ENCODE measurements at places on chromosomes 1 and 21.
A peak's percentile ranks its signal among the peaks of the same experiment; 100 is the strongest.

DNA sequence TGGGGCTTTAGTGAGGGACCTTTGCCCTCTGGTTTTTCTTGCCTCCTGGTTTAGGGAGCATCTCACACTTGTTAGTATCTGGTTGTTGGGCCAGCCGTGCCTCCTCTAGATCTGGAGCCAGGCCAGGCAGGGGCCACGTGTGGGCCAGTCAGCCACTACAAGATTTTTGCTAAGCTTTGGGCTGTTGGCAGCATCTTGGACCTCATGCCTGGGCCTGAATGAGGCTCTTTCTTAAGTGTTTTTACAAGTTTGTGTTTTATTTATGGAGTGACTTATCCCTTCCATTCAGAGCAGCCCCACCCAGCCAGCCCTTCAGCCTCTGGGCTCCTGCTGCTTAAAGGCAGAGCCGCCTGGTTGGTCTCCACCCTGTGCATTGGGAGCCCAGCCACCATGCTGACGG lies 1.6 kb upstream of the SH3BGRL3 start:
- peak; percentile 65 for DNase-seq

GRCh38 chr1:1958071-1958541 lies 39.0 kb upstream of the TMEM52 start:
- DNase-seq: no peak

DNA sequence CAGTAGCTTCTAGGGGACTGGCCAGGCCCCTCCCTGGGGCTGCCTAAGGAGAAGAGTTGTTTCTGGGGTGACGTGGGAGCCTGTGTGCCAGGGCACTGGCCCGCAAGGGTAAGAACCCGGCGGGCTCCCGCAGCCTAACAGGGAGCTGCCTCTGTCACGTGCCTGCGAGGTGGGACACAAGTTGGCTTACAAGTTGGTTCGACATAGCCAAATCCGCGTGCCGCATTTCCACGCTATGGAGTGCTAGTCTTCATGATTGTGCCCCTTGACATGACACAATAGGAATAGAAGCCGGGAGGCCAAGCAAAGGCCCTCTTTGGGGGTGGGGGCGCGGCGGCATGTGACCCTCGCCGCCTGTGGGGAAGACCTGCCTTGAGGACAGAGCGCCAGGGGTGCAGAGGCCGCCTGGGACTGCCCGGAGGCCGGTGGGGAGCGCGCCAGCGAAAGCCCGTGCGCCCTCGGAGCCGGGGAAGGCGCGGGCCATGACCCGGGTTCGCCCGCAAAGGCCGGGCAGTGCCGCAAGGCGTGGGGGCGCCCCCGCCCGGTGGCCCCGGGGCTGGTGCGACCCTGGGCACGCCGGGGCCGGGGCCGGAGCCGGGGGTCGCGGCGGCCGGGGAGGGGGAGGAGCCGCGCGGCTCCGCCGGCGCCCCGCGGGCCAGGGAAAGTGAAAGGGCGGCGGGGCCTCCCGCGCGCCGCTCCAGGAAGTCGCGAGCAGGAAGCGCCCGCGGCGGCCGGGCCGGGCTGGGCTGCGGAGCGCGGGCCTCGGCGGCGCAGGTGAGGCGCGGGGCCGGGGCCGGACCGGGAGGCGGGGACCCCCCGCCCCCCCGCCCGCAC lies at the start of gene SLC37A1:
TSS of gene SLC37A1 (plus strand) at position 702 of the 834 bp plus-strand sequence. CDS start 4,603 bp downstream, outside the sequence.
- DNase-seq: no peak

DNA sequence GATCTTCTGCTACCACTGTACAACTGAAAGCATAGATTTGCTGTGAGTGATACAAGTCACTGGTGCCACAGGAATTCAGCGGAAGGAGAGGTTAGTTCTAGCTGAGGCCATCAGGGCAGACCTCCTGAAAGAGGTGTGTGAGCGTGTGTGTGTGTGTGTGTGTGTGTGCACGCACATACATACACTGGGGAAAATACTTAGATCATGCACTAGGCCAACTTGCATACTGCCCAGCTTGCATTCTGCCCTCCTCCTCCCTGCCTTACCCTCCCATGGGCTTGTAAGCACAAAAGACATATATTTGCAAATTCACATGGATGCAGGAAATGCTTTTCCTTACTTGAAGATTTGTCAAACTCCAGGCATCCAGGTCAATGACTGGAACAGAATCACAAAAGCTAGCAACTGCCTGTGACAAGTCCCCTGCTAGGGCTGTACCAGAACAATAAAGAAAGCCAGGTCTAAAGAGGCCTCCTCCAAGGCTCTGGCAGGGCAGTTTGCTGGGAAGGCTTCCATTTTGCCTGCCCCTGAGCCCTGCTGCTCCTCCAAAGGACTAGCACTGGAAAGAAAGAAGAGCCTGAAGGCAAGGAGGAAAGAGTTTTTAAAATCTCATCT lies 23.2 kb downstream of the PLEKHA6 start:
- no peak for DNase-seq

GRCh38 chr21:38861989-38862683 lies 56.4 kb downstream of the ETS2 start:
- no peak for DNase-seq

GRCh38 chr1:111213412-111213811 lies 13.0 kb upstream of the DENND2D start:
- DNase-seq: no peak

DNA sequence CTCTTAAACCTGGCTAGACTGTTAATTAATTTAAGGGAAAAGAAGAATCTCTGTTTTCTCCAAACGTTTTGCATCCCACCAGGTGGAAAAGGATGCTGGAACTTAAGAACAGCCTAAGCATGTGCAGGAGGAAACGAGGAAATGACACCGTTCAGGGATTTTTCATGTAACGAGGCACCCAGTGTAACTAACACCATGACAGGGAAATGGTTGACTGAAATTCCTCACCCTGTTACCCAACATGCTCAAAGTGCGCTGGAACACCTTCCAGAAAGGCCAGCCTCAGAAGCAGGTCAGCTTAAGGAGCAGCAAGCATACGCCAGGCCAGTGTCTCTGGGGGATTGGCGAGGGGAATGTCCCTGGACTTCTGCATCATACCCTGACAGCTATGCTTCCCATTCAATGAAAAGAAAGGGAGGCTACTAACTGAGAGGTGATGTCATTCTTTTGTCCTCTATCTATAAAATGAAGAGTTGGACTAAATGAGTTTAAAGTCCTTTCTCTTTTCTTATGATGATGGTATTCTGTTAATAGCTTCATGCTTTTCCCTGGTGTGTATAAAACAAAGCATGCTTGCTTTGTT lies 21.6 kb downstream of the TNN start:
- DNase-seq: no peak

GRCh38 chr21:29316029-29316742 lies 17.5 kb downstream of the BACH1 start:
- no peak for DNase-seq

GRCh38 chr1:95534985-95535384 lies 301.0 kb downstream of the RWDD3 start:
- DNase-seq: no peak

- DNase-seq: no peak
Observed at GRCh38 chr1:60560701-60561100, 487.1 kb upstream of the C1orf87 start.

DNA sequence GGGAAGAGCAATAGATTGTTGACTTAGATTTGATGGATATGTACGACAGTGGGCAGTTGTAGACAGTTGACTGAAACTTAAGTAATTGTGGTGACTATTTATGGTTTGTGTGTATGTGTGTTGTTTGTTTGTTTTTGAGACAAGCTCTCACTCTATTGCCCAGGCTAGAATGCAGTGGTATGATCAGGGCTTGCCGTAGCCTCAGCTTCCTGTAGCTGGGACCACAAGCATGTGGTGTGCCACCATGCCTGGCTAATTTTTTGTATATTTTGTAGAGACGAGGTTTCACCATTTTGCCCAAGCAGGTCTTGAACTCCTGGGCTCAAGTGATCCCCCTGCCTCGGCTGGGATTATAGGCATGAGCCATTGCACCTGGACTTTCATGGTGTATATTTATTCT lies 9.8 kb downstream of the SDHC start:
- no peak for DNase-seq

- peak; percentile 14 for DNase-seq
Observed at GRCh38 chr1:245235156-245235555, 80.4 kb downstream of the KIF26B start.

- no peak for DNase-seq
Observed at GRCh38 chr1:44044071-44044801, 13.0 kb upstream of the SLC6A9 start.

- no peak for DNase-seq
Observed at GRCh38 chr1:56187405-56187804, 392.0 kb downstream of the PLPP3 start.

GRCh38 chr1:8078176-8078671 lies 52.1 kb upstream of the ERRFI1 start:
- DNase-seq: peak; percentile 78

DNA sequence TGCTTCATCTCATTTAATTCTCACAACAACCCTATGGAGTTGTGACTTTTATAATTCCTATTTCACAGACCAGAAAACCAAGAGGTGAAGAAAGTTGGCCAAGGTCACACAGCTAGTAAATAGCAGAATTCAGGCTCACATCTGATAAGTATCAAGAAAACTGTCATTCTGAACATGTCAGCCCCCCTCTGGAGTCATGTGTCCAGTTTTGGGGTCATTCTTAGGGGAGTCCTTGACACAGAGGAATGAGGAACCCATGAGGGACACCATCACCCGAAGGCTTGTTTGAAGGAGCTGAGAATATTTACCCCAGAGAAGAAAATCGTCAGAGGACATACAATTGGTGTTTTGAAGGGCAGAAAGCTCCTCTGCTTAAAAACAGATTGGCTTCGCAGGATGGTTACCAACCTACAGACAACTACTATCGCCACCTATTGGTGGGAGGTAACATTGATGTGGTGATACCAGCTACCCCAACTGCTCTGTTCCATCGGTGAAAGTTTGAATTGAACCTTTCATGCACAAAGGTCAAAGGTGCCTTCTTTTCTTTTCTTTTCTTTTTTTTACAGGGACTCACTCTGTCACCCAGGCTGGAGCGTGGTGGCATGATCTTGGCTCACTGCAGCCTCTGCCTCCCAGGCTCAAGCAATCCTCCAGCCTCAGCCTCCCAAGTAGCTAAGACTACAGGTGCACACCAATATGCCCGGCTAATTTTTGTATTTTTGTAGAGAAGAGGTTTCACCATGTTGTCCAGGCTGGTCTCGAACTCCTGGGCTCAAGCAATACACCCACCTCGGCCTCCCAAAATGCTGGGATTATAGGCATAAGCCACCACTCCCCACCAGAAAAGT lies 31.3 kb downstream of the NCMAP start:
- DNase-seq: peak; percentile 36

GRCh38 chr1:74195339-74195738 lies 2.6 kb downstream of the LRRIQ3 start:
- no peak for DNase-seq

DNA sequence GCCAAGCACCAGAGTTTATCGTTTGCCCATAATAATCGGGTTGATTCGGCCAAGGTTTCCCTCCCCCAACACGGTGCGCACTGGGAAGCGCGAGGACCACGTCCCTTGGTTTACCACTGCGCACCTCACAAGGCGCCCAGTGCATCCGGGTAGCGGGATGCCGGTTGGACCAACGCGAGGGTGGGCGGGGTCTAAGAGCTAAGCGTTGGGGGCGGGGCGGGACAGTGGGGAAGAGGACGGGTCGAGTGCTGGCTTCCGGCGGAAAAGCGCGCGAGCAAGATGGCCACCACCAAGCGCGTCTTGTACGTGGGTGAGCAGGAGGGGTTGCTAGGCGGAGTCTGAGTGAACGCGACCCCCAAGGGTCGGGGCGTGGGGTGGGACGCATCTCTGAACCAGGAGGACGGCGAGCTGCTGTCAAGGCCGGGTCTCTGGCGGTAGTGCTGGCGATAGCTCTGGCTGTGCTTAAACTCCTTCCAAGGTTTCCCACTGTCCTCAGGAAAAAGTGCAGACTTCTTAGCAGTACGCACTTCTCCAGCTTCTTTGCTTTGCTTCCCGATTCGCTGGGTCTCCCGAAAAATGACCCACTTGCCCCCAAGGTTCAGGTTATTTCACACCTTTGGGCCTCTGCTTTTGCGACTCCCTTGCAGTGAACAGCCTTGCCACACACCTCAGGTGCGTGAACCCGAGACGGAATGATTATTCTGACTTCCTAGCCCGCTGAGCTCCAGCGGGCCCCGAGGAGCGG lies at the start of gene PPIE:
TSS of gene PPIE (plus strand) at position 261 of the 745 bp plus-strand sequence. CDS start at position 280, 19 bp downstream.
- peak; percentile 78 for DNase-seq

- peak; percentile 74 for DNase-seq
Observed at GRCh38 chr21:38352536-38353219, 95.9 kb downstream of the KCNJ15 start.

DNA sequence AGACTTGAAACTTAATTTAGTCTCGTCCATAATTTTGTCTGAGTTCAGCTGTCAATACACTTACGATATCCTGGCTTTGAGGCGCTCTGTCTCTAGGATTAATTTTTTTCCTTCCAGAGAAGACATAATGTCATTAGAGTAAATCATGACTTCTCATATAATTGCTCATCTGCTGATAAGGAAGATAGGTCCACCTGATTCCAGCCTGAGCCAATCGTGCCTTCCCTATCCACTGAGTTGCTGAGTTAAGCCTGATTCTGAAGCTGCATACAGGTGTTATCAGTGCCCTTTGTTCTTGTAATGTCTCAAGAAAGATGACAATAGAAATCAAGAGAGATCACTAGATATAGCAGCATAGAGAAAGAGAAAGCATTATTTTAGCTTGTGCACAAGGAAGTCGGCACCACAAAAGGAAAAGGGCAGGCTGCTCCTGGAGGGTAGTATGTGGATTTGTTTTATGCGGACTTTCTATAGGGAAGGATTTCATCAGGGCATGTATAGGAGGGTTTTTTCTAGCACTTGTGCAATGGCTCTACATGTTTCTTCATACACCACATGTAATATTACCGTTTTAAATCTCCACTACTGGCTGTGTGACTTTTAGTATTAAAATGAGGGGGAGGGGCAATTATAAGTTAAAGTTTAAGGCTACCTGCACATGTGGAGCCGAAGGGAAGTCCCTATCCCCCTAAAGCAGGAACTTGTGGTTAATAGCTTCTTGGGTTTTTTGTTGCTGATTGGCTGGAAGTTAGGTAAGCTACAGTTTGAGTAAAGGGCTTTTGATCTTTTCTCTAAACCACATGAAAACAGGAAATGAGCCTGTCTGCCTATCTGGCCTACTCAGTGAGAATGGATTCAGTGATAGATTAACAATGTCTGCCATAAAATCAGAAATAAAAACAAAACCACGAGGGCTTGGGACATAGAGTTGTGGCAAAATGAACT lies 133.4 kb downstream of the PLPPR5 start:
- peak; percentile 7 for DNase-seq

- no peak for DNase-seq
Observed at GRCh38 chr21:38824124-38824822, 18.5 kb downstream of the ETS2 start.

DNA sequence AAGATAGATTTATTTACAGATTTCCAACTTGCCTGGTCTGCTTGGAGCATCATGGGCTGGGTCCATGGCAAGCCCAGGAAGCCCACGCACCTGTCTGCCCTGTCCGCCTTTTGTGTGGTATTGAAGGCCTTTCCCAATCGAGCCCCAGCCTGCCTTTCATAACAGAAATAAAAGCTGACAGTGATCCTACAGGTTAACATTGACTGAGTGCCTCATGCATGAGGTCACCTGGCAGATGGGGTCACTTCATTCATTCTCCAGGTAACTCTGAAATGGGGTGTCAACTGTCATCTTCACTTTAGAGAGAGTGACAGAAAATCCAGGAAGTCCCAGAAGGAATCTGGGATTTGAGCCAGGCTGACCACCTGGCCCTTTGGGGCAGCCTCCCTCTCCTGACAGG lies 36.3 kb upstream of the CASZ1 start:
- no peak for DNase-seq

- DNase-seq: no peak
Observed at GRCh38 chr1:118118469-118118868, 66.6 kb downstream of the SPAG17 start.

- DNase-seq: peak; percentile 95
Observed at GRCh38 chr1:158149577-158150269, 31.0 kb upstream of the CD1D start.
